Renal cortex interstitium (tissue), 15 donors: ENCODE measurements at places on chromosomes 1 and 21.

- no peak for DNase-seq
Measured at GRCh38 chr1:13662493-13662892, 37.5 kb upstream of the PRDM2 start.

- DNase-seq = no peak
Measured at GRCh38 chr1:201126832-201127754, at the start of gene ASCL5. ASCL5 (minus strand) TSS chr1:201127184; CDS start chr1:201115372, 11,812 bp downstream.

- DNase-seq = no peak
Measured at GRCh38 chr1:115837740-115838421, 3.0 kb downstream of the NHLH2 start.

- no peak for DNase-seq
Measured at GRCh38 chr1:151763990-151764389, 694 bp upstream of the MRPL9 start.

DNA sequence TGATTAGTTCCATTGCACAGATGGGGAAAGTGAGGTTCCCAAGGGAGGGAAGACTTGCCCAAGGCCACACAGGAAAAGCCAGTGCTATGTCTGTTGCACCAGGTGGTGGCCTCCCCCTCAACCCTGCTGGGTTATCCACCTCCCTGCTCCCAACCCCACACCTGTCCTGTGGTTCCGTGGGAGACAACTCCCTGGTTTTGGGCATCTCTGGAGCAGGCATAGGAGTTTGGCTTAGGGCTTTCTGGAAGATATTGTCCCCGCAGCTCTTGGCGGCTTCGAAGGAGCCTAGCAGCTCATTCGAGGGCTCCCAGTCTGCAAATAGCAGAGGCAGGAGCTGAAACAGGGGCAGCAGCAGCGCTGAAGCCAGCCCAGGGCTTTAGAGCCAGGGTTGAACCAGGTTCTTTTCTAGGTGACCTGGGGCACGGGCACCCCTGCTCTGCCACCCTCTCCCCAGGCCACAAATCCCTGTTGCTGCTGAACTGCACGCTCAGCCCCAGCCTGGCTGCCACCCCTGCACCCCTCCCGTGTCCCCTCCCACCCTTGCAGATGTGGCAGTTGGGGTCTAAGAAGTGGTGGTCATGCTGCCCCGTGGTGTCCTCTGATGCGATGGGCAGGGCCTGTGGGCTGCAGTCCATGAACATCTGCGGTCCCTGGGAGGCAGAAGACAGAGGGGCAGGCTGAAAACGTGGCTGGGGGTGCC lies 22.1 kb downstream of the SPOCD1 start:
- DNase-seq = no peak

- DNase-seq = no peak
Measured at GRCh38 chr1:43584204-43584603, 53.5 kb downstream of the PTPRF start.

- DNase-seq = no peak
Measured at GRCh38 chr1:23745515-23745914, 2.2 kb downstream of the ELOA start.

- DNase-seq = no peak
Measured at GRCh38 chr1:208778417-208778816, 534.2 kb upstream of the PLXNA2 start.

DNA sequence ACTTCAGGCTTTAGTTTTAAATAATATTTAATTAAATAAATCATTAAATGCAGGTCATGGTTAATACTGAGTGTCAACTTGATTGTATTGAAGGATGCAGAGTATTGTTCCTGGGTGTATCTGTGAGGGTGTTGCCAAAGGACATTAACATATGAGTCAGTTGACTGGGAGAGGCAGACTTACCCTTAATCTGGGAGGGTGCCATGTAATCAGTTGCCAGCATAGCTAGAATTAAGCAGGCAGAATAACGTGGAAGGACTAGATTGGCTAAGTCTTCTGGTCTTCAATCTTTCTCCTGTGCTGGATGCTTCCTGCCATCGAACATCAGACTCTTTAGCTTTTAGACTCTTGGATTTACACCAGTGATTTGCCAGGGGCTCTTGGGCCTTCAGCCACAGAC lies 85.3 kb downstream of the MAP3K21 start:
- DNase-seq = no peak

GRCh38 chr1:207565546-207566468 lies 69.8 kb downstream of the CR1 start:
- DNase-seq = no peak

DNA sequence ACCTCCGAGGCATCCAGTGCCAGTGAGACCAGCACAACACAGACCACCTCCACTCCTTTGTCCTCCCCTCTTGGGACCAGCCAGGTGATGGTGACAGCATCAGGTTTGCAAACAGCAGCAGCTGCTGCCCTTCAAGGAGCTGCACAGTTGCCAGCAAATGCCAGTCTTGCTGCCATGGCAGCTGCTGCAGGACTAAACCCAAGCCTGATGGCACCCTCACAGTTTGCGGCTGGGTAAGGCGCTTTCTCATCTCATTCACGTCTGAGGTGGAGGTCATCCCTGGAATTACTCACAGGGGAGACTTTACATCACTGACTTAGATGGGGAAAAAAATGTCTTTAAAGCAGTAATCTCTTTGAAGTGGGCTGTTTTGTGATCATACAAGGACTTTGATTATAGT lies 106.3 kb downstream of the CD247 start:
- no peak for DNase-seq

- no peak for DNase-seq
Measured at GRCh38 chr1:86718786-86719185, 14.4 kb downstream of the SH3GLB1 start.

GRCh38 chr1:38766125-38766524 lies 93.4 kb downstream of the RRAGC start:
- DNase-seq = no peak

DNA sequence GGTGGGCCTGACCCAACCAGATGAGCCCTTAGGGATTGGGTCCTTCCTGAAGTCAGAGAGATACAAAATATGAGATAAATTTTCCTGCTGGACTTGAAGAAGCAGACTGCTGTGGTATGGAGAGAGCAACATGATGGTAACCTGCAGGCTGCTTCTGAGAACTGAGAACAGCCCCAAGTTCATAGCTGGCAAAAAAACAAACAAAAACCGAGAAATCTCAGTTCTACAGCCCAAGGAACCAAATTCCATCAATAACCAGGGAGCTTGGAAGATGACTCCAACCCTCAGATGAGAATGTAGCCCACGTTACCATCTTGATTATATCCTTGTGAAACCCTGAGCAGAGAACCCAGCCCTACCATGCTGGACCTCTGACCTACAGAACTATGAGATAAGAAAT lies 316.2 kb downstream of the ZP4 start:
- no peak for DNase-seq

- no peak for DNase-seq
Measured at GRCh38 chr1:38498686-38499085, 360.9 kb downstream of the RRAGC start.

- DNase-seq = peak; percentile 90
Measured at GRCh38 chr1:19311931-19312781, at the start of the genes AKR7A2 and SLC66A1. AKR7A2 (minus strand) TSS chr1:19312144; CDS start chr1:19312124, 20 bp downstream. SLC66A1 (plus strand) TSS chr1:19312326; CDS start chr1:19317678, 5,352 bp downstream.

- no peak for DNase-seq
Measured at GRCh38 chr1:32247452-32247851, 430 bp downstream of the FAM167B start.

DNA sequence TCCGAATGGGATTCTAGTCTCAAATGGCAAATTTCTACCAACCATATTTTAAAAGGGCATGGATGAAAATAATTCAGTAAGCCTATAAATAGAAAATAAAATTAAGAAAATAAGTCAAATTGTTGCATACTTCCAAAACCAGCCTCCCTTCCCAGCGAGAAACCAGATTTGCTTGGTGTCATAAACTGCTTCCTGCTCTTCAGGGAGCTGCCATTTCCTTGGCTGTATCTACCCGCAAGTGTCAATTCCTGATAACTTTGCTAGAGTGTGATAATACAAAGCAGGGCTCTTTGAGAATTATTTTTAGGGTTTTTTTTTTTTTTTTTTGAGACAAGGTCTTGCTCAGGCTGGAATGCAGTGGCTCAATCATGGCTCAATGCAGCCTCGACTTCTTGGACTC lies 62.3 kb downstream of the S1PR1 start:
- no peak for DNase-seq

DNA sequence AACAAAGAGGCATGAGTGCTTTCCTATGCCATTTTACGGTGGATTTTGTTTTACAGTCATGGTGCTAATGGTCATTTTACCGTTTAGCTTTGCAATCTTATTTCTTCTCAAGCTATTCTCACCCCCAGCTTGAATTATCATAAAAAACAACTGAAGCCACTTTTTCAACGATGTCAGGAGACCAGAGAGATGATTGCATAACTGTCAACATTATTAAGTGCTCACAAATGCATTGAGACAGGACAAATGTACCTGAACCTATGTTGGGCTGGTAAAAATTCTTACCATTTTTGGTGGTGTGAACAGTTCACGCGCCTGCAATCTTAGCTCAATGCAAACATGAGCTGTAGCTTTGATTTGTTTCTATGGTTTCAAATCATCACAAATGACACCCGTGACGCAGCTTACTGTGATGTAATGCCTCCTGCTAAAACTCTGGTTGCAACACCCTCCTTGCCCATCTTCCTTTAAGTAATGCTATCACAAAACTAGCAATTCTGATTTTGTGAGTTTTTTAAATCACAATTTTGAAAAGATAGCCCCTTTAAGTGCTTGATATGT lies 104.4 kb downstream of the UCHL5 start:
- no peak for DNase-seq

DNA sequence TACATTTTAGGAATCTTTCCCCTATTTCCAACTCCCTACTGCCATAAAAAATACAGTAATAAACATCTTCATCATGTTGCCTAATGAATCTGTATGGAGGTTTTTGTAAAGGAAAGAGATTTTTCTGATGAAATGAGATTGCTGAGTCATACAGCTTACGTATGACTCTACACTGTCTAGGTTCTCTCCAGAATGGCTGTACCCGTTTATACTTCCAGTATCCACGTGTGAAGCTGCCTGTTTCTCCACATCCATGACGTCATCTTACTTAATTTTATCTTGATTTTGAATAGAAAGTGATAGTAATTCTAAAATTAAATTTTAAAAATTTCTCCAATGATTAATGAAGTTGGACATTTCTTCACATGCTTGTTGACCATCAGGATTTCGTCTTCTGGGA lies 103.7 kb downstream of the COQ8A start:
- no peak for DNase-seq

DNA sequence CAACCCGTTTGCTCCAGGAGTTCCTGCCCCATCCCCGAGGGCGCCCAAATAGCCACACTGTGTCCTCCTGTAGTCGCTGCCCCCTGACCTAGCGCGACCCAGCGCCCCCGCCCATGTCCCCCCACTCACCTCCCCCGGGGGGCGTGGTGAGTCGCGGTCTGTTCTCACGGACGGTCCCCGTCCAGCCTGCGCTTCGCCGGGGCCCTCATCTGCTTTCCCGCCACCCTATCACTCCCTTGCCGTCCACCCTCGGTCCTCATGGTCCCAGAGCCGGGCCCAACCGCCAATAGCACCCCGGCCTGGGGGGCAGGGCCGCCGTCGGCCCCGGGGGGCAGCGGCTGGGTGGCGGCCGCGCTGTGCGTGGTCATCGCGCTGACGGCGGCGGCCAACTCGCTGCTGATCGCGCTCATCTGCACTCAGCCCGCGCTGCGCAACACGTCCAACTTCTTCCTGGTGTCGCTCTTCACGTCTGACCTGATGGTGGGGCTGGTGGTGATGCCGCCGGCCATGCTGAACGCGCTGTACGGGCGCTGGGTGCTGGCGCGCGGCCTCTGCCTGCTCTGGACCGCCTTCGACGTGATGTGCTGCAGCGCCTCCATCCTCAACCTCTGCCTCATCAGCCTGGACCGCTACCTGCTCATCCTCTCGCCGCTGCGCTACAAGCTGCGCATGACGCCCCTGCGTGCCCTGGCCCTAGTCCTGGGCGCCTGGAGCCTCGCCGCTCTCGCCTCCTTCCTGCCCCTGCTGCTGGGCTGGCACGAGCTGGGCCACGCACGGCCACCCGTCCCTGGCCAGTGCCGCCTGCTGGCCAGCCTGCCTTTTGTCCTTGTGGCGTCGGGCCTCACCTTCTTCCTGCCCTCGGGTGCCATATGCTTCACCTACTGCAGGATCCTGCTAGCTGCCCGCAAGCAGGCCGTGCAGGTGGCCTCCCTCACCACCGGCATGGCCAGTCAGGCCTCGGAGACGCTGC lies 1.1 kb downstream of the HTR6 start:
- no peak for DNase-seq

GRCh38 chr1:172726740-172727139 lies 67.8 kb downstream of the FASLG start:
- no peak for DNase-seq

DNA sequence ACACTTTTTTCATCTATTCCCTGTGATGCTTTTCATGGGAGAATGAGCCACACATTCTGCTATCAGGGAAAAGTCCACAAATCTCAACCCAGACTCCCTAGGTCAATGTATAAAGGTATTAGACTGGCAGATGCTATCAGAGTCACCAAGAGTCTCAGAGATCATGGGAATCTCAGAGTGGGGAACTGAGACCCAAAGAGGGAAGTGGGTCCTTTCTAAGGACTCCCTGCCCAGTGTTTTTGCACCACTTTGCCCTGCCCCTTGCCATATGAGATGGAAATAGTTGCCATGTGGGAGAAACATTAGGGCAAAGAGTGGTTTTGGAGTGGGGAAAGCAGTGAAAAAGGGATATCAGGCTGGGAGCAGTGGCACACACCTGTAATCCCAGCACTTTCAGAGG lies 19.1 kb upstream of the AZIN2 start:
- no peak for DNase-seq

DNA sequence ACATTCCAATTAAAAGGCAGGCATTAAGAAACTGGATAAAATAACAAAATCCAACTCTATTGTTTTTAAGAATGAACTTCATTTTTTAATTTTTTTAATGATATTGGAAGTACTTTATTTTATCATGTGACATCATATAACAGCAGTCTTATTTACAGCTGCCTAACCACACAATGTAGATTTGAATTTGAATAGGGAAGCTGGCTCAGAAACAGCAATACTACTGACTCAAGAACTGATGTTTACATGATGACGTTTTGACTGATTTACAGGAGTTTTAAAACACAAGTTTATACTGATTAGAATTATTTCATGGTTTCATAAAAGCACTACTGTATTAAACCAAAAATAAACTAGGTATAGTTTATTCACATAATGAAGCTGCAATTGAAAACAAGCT lies 348.7 kb upstream of the NR5A2 start:
- DNase-seq = no peak

DNA sequence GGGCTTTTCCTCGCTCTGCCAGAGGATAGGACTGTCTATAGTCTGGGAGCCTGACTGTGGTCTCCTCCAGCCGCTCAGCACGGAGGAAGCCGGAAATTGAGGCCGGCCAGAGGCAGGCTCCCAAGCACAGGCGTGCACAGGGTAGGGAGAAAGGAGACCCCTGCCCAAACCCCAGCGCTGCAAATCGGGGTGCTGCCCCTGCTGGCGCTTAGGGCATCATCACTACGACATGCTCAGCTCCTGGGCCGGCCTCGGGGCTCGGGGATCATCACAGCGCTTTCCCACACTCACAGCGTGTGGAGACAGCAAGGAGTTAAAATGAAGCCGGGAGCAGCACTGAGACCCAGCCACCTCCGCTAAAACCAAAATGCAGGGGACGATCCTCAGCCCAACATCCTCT lies 62.8 kb upstream of the ARHGEF16 start:
- no peak for DNase-seq

DNA sequence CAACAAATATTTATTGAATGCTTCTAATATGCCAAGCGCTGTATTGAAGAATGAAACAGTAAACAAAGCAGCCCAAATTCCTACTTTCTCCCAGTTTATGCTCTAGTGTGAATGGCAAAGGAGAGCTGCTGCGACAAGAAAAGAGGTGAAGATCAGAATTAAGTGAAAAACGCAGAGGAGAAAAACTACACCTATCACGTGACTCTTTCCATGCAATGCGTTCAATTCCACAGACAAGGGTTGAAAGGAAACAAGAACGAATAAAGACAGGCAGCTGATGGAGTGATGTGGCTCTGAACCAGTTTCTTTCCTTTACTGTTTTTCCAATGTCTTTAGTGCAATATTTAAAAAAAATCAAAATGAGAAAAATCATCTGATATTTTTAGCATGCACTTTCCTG lies 23.6 kb downstream of the MT1HL1 start:
- DNase-seq = no peak
